Stimulated activated CD4-positive, alpha-beta T cell treated with anti-CD3 and anti-CD28 coated beads, Interleukin-12 subunit alpha, Interleukin-12 subunit beta, amount 100 ng/mL, for 48 hours (primary cell): ENCODE measurements at places on chromosomes 12 and 14.

DNA sequence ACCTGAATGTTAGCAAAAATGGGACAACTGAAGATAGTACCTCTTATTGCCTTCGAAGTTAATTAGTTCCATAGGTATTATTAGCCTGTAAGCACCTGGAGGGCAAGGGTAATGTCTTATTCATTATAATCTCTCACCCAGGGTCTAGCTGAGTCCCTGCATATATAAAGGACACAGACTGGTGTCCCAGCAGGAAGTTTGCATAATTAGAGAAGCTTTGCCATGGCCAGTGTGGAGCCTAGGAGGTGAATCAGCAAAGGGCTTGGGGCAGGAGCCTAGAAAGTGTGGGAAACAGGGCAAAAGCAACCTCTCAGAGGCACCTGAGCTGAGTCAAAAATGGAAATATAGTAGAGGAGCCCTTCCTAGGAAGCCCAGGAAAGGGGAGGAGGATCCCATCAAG lies 120.4 kb downstream of the NEDD1 start:
- no peak for DNase-seq

- DNase-seq: no peak
These were observed 163.4 kb downstream of the KICS2 start for GRCh38 chr12:64058541-64059265.

GRCh38 chr14:51424561-51425251 lies 184.7 kb downstream of the TMX1 start:
- DNase-seq: no peak

- DNase-seq: no peak
These were observed 7.0 kb downstream of the ISCA2 start for GRCh38 chr14:74500417-74501134.

- no peak for DNase-seq
These were observed 160.8 kb upstream of the GZMB start for GRCh38 chr14:24794644-24795305.

GRCh38 chr14:69699748-69700303 lies 67.1 kb upstream of the SRSF5 start:
- DNase-seq: no peak

DNA sequence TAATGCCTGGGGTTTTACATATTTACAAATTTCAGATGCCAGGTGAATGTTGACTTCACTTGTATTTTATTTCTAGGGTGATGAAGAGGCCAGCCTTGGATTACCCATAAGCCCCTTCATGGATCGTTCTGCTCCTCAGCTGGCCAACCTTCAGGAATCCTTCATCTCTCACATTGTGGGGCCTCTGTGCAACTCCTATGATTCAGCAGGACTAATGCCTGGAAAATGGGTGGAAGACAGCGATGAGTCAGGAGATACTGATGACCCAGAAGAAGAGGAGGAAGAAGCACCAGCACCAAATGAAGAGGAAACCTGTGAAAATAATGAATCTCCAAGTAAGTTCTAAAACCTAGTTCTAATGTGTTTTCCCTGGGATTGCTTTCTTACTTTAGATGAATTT lies 41.3 kb upstream of the SLCO1C1 start:
- no peak for DNase-seq

GRCh38 chr12:48197971-48198671 lies 5.0 kb downstream of the OR10AD1 start:
- peak; percentile 90 for DNase-seq

GRCh38 chr14:88476214-88476774 lies 78.5 kb downstream of the PTPN21 start:
- no peak for DNase-seq

DNA sequence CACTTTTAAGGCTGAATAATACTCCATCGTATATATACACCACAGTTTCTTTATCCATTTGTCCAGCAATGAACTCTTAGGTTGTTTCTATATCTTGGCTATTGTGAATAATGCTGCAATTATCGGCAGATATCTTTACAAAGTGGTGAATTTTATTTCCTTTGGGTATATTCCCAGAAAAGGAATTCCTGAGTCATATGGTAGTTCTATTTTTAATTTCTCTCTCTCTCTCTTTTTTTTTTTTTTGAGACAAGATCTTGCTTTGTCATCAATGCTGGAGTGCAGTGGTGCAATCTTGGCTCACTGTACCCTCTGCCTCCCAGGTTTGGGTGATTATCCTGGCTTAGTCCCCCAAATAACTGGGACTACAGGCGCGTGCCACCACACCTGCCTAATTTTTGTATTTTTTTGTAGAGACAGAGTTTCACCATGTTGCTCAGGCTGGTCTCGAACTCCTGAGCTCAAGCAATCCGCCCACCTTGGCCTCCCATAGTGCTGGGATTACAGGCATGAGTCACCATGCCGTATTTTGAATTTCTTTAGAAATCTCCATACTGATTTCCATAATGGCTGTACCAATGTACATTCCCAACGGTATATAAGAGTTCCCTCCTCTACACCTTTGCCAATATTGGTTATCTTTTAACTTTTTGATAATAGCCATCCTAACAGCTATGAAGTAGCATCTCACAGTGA lies 98.4 kb downstream of the EFCAB11 start:
- DNase-seq: no peak

- DNase-seq: no peak
These were observed 60.4 kb upstream of the CMKLR1 start for GRCh38 chr12:108399514-108399913.

- no peak for DNase-seq
These were observed 91.6 kb downstream of the LRRC74A start for GRCh38 chr14:76917745-76918255.

DNA sequence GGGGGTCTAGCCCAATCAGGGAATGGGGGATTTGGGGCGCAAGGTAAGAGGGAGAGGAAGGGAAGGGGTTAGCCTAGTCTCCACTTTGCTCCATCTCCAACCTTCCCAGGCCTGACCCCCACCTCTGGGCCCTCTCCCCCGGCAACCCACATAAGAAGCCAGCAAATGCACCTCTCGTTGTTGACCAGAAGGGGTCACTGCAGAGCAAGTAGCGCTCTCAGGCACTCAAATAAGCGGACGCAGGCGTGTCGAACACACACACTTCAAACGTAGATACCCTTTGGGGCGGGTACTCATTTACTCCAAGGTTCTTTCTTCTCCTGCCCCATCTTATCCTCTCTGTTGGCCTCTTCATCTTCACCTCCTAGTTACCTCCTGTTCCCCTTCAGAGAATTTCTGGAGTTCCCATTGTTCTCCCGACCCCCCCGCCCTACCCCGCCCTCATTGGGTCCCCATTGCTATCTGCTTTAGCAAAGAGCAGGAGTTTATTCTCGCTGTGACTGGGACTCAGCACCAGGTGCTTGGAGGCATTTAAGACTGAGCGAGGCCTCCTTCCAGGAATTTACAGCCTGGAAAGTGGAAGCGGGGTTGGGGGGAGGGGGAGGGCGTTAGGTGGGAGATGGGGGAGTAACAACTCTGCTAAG lies 1.5 kb upstream of the SRRM4 start:
- DNase-seq: no peak

DNA sequence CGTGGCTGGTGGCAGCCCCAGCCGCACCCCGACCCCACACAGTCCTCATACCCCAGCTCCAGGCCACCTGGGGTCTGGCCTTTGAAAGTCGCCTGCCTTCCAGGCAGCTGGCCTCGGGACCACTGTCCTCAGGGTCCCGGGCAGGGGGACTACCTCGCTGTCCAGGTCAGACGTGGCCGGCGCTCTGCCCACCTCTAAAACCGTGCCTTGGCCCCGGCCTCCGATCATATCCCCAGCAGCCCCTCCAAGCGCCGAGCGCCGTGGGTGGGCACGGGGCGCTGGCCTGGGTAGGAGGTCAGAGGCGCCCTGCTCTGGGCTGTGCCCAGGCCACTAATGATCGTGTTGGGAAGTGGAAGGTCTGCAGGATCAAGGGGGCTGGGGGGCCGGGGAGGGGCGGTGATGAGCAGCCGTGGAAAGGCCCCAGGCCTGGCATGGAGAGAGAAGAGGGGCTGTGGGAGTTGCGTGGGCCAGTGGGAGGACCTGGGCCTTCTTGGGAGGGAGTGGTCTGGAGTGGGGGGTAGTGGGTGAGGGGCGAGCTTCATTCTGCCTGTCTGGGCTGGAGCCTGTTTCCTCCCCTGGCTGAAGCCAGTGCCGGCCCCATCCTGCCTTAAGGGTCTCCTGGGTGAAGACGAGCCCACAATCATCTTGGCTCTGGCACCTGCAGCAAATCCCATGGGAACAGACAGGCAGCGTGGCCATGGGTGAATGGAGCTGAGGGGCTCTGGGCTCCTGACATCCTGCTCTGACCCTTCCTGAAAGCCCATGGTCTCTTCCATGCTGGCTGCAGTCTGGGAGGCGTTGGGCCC lies 4.9 kb downstream of the TMEM121 start:
- DNase-seq: no peak

- DNase-seq: no peak
These were observed 9.2 kb upstream of the SIVA1 start for GRCh38 chr14:104743461-104744380.

GRCh38 chr12:126607867-126608266 lies 1542.6 kb downstream of the AACS start:
- no peak for DNase-seq

GRCh38 chr12:119780786-119781434 lies 96.2 kb downstream of the CIT start:
- no peak for DNase-seq

DNA sequence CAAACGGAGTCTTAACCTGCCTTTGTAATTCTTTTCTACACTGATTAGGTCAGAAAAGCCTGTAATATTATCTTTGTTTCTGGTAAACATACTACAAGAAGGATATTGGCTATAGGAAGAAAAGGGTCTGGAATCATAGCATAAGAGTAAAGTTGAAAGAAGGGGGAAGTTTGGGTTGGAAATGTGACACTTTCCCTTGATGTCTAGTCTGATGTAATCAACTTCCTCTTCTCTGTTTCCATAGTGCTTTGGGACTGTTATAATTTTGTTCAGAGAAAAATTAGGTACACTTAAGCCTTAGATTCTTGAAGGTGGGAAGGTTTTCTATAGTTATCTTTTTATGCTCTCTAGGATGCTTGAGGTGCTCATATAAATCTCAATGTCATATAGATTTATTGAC lies 322.2 kb downstream of the AEBP2 start:
- DNase-seq: no peak

DNA sequence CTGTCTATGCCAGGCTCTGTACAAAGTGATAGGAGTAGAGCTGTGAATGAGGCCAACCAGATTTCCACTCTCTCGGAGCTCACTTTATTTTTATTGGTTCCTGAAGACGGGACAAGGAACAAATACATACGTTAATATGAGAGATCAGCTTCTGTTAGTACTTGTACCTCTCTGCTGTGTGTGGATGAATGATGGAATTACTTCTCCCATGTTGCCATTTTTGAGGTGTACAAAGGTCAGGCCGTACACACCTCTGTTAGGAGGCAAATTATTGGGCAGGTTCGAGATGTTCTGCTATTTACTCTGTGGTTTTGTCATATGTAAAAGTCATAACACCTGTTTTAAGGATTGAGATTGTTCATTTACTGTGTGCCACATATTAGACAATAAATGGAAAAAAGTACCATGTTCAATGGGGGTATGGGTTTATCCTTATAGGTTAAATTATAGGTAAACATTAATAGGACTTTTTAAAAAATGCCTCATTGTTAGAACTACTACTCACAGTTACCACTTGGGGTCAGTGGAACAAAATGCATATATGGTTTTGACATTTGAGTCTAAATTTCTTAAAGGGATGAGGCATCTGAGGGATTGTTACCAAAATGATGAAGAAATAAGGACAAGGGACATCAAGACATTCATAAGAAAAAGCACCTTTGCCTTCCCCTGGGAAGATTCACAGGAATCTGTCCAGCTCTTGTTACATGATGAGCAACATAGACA lies 26.9 kb downstream of the WBP11 start:
- no peak for DNase-seq

- DNase-seq: no peak
These were observed 77.8 kb downstream of the SMOC1 start for GRCh38 chr14:69956970-69957369.
